Activated CD8-positive, alpha-beta memory T cell treated with anti-CD3 and anti-CD28 coated beads for 4 hours (primary cell): ENCODE measurements at places on chromosomes 2 and 18.
A peak's percentile ranks its signal among the peaks of the same experiment; 100 is the strongest.

DNA sequence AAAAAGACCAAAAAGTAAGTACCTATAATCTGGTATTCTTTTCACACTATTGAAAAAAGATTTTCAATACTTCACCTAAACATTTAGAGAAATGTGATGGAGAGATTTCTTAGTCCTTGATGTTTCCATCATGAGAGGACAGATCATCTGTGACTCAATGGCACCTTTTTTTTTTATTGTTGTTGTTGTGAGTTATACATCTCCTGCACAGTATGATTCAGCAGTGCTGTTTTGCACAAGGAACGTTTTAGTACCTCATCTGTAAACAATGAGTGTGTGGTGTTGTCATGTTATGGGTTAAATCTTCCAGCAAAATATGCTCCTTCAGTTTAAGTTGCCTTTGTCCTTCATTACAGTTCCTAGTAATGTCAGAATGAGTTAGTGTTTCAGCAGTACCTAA is 2.2 kb downstream of the KIAA1328 start:
- no peak for DNase-seq

DNA sequence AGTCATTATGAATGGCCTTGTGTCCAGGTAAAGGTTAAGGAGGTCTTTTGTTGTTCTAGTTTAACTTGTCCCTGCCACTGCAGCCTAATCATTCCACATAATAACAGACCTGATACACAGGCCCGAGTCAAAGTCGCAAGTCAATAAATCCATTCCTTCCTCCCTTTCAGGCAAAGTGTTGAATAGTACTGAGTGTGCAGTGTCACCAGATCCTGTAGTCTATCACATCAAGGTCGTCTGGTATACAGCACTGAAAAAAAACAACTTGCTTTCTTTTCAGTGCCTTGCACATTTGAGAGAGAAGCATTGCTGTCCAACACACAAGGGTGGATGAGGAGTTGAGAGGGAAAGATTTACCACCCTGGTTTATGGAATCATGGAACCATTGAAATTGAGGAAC is 606.2 kb downstream of the BCL11A start:
- no peak for DNase-seq

DNA sequence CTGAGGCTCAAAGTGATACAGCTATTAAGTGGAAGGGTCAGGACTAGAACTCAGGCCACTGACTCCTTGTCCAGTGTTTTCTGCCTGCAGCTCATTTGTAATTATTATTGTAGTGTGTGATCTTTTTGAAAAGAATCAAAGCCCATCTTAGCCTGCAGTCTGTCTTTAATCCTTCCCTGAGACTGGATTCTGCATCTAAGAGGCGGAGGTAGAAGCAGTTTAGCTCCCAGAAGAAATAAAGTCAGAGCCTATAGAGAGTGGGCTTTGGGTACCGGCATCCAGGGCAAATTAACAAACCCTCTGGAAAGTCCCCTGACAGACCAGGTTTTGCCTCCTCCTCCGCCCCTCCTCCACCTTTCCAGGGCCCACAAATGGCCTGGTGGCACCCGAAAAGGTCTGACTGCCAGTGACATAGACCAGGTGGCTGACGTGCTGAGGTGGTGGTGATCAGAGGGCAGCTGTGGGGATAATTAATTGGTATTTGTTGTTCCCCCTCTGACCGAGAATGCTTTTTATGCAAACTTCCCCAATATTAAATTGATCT is 2.2 kb upstream of the RAX start:
- DNase-seq, result no peak

DNA sequence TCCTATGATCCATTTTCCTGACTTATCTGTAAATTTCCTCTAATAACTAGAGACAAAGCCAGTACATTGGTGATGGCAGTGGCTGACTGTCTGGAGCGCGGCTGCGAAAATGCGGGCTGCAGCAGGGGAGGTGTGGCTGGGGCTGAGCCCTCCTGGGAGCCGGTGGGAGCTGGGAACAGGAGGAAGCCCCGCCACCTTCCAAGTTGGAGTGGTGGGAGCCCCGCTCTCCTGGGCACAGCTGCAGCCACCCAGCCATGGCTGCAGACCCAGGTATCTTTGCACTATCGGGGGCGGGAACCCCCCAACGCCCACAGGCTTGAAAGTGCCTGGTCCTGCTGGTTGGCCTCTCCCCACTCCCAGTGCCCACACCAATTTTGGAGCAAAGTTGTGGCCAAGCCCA is 633.0 kb upstream of the TMEFF2 start:
- no peak for DNase-seq

- DNase-seq, result no peak
These were observed 89.2 kb upstream of the LINC00305 start for GRCh38 chr18:64238076-64238475.

GRCh38 chr18:21100146-21100545 is 11.5 kb downstream of the ROCK1 start:
- no peak for DNase-seq

DNA sequence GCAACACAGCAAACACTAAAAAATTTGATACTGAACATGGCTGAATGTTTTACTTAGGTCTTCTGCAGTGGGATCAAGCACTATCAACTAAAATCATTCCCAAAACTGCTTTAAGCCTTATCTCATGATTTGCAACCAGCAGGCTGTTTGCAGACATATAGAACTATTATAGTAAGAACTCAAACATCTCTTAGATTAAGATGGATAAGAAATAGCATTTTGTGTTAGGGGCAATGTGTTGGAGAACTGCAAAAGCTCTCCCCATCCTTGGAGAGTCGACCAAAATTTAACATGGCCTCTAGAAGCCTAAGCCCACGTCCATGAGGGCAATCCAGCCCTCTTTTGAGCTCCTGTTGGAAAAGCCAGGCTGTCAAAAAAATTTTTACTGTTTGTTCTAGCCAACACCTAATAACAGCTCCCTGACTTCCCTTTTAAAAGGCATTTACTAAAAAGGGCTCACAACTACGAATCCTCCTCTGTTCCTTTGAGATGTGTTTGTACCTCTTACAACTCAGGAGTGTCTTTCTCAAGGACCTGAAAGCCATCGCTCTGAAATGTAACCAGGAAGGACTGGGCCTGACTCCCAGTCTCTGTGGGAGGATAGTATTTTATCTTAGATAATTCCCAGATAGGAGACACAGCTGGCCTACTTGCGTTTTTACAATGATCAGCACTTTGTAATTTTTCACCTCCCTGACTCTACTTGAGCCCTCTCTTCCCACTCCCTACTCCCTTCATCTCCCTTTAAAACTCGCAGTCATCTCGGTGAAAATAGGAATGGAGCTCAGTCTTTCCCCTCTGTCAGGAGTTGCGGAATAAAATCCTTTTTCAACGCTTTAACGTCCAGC is 1.4 kb downstream of the KRCC1 start:
- no peak for DNase-seq

- DNase-seq, result no peak
These were observed 3.6 kb downstream of the FZD5 start for GRCh38 chr2:207766041-207766551.

- no peak for DNase-seq
These were observed 3.3 kb downstream of the SMARCAL1 start for GRCh38 chr2:216415541-216415940.

GRCh38 chr18:13809531-13810255 is 14.3 kb upstream of the MC5R start:
- DNase-seq, result no peak

GRCh38 chr2:151777935-151778334 is 43.7 kb upstream of the NEB start:
- DNase-seq, result no peak

DNA sequence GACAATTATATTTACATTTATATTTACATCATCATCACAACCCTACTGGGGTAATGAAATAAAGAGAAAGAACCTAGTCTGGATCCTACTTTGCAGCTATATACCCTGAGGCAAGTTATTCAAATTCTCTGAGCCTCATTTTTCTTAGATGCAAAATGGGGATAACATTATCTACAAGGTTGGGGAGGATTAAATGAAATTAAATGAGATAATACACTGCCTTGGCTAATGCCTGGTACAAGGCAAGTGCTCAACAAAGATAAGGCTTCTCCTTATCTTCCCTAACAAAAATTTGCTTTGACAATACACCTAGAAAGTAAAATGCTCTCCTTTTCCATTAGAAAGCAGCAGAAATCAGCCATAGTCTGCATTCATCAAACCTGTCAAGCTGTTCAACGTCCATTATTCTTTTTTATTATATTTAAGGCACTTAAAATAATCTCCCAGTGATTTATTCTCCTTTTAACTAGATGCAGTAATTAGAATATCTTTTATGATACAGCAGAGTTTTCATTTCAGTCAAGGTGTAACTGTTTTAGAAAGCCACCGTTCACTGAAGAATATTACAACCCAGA is 44.8 kb downstream of the TCF4 start:
- DNase-seq, result no peak

- DNase-seq, result no peak
These were observed 533 bp downstream of the HPCAL1 start for GRCh38 chr2:10303181-10303693.

DNA sequence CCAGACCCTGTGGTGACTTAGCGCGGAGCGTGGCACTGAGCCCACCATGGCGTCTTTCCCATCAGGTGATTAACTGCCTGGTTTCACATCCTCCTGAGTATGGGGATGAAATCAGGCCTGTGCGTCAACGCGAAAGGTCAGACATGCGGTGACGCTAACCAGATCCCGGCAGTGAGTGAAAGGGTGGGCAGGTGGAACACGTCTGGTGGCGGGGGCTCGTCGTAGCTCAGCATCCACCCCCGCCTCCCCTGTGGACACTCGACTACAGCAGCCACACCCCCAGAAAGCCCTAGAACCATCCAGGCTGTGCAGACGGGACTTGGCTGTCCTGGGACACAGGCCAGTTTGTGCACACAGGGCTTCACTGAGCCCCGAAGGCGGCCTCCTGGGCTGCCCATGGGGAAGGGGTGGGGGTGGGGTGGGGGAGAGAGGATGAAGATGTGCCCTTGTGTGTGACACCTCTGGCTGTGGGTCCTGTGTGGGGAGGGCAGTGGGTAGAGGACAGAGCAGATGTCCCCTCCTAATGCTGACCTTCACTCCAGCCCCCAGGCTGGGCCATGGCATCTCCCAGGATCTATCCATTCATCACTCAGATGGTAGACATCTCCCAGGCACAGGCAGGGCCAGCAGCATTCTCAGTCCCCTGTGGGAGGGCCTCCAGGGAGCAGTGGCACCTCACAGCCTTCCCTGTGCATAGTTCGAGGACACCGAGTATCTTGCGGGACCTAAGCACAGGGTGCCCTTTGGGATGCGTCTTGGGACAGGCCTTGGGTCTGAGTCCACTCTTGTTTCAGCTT is 27.5 kb downstream of the RAMP1 start:
- DNase-seq, result no peak

DNA sequence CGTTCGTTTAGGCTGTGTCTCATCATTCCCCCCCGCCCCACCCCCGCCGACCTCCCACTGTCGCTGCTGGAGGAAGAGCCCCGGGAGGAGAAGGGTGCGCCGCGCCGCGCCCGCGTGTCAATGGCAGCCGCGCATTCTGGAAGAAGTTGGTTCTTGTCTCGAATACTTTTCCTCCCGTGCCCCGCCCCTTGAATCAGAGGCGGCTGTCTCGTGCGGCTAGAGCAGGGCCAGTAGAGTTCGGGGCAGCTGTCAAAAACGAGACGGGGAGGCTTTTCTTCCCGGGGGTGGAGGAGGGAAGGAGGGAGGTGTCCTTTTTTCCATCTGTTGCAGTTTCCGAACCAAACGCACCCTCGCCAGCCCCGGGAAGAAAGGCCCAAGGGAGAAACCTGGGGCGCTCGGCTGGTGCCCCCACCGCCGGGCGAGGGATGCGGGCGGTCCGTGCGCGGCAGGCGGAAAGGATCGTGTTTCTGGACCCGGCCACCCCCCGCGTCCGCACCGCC is 410 bp upstream of the TGIF1 start:
- peak; percentile 63 for DNase-seq

GRCh38 chr2:221166292-221166691 is 405.8 kb downstream of the EPHA4 start:
- DNase-seq, result no peak

- DNase-seq, result no peak
These were observed 119.3 kb upstream of the RBBP8 start for GRCh38 chr18:22813648-22814328.

DNA sequence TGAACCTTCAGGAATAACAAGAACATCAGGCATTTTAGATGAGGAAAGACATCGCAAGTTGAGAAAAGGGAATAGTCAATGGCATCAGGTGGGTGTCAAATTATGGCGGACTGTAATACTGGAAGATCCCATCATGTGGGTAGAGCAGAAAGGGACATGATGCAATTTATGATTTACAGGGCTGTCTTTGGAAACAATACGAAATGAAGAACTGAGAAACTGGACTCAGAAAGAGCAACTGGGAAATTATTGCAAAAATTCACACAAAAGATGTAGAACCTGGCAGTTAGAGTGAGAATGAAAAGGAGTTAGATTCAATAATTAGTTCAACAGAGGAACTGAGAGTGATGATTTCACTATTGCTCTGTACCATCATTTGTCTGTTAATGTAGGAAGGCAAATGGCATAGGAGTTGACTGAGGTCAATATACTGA is 1635.0 kb upstream of the ACVR2A start:
- DNase-seq, result no peak

GRCh38 chr2:233063269-233063975 is 3.3 kb downstream of the INPP5D start:
- DNase-seq, result no peak

- no peak for DNase-seq
These were observed 28.2 kb downstream of the TSHZ1 start for GRCh38 chr18:75238786-75239185.

DNA sequence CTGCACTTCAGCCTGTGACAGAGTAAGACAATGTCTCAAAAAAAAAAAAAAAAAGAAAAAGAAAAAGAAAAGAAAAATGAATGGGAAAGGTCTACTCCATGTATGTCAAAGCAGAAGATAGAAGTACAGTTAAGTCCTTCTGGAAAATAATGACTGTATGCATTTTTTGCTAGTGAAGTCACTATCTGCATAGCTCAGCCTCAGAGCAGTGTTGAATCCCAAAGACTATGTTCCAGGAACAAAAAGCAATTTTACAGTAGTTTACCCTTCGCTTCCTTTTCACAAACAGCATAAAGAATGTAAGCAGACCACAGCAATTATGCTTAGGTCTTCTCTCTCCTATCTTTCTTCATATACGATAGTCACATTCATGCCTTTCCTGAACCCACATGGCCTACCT is 497.4 kb downstream of the CMPK2 start:
- no peak for DNase-seq

DNA sequence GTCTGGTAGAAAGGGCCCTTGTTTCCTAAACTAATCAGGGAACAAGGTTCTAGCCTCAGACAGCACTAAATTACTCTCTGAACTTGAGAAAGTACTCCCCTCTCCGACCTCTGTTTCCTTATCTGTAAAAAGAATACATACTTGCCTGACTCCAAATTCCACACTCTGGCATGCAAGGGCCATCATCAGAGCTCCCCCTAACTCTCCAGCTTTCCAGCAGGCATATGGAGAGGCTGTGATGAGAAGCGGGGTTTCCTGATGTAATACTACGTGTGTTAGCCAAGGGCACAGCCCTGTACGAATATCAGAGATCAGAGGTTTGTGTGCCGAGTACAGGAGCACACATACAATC is 1.8 kb upstream of the EVA1A start:
- no peak for DNase-seq

GRCh38 chr18:66894851-66895250 is 291.0 kb upstream of the CDH19 start:
- no peak for DNase-seq
